ENCODE measurements at places on chromosomes 4 and X. TPM values are rescaled to one million over a fixed set of nuclear protein-coding genes. Genes with fewer than 3 reads are reported as not detected.

DNA sequence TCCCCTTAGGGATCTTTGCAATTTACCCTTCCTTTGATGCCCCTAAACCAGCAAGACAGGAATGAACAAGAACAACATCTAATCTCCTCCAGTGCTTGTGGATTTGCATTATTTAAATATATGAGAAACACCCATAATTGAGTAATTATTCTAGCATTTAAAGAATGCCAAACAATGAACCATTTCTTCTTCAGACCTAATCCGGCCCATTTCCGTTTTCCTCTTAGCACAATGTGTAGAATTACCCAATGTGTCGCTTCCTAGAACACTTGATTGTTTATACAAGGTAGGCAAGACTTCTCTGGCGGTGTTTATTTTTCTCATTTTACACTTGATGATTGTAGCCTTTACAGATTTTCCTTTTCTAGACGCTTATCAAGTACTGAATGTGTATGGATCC is 43.5 kb downstream of the CLDN34 start:
- peak; percentile 86 for DNase-seq
- H3K27ac ChIP-seq, result peak overlapping the region; percentile 75
- no peak overlapping the region for H3K4me3 ChIP-seq
- H3K27me3 ChIP-seq, result no peaks in the 10 kb centered on the region
- no peaks in the 10 kb centered on the region for H3K36me3 ChIP-seq

DNA sequence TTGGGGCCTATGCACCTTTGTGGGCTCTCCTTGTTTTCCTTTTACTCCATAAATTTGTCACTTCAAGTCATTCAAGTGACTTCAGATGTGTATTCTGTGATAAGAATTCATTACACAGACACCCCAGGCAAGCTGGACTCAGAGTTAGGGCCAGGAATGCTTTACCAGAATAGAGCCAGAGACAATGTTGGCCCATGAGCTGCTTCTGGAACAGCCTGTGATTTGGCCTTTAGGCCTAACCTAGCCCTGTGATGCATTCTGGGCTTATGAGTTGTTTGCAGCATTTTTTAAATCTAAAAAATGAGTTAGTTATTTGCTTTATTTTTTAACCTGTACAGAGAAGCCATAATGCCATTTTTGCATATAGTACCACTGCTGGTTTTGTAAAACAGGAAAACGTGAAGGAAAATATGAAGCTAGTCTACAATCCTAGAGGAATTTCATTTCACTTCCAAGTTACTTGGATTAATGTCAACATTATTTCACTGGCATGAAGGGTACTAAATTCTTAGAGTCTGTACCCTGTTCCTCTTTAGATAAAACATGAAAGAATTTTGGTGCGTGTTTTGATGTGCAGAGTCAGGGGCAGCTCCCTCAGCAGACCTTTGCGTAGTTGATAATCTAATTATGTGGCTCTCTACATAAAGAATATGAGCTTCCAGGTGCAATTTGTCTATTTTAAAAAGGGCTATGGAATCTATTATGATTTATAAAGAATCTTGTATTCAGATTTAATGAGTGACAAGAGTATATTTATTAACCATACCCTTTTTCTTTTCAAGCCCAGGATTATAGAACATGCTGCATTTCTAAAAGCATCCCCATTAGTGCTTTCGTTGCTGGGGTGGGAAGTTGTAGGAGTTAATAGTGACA is 84.7 kb downstream of the ARHGAP10 start:
- H3K4me1 ChIP-seq, result peaks cover 3% of the 10 kb centered on the region
- H3K27ac ChIP-seq, result no peak overlapping the region
- no peaks in the 10 kb centered on the region for H3K27me3 ChIP-seq
- DNase-seq, result no peak
- H3K4me3 ChIP-seq, result no peak overlapping the region

The SHROOM4 gene
- 7.0 TPM for total RNA-seq

DNA sequence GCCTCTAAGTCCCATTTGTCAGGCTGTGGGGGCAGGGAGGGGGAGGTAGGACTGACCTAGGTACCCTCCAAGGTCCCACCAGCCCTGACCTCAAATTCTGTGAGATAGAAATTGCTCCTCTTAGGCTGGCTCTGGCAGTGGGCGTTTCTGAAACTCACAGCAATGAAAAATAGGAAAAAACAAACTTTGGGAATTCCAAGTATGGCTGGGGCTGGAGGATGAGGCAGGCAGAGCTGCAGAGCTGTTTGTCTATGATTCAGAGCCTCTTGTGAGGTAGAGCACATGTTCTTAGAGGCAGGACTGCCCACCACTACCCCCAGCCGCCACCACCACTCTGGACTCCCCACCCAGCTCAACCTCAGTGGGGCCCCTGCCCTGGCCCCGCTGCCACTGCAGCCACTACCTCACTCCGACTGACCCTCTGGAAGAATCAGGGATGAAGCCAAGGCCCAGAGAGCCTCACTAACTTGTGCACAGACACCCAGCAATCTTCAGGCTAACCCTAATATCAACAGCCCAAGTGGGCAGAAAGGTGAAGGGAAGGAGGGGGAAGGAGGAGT is 98.2 kb downstream of the PJA1 start:
- no peaks in the 10 kb centered on the region for H3K36me3 ChIP-seq
- H3K4me3 ChIP-seq, result no peak overlapping the region
- H3K4me1 ChIP-seq, result no peaks in the 10 kb centered on the region

The KDR gene
- 0.47 TPM for total RNA-seq

Measured in A673 (cell line).